Thoracic aorta (tissue), 2 donors: ENCODE measurements at places on chromosomes 13 and 19.

DNA sequence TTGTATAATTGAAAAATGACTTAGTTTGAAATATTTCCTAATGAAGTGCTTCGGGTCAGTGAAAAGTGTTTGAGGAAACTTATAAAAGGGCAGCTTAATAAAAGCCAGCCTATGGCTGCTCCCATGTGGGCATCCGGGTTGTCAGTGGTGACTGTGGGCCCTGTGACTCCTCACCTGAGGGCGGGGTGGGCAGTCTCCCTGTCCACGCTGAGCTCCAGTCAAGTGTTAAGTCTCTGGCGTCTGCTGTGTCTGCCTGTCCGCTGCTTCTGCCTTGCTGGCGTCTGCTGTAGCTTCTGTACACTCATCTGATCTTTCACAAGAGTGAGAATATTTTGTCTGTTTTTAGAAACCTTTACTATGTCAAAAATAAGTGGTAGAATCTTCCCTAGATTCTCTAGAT, 7.1 kb downstream of the LAMP1 start:
- no peak for DNase-seq

GRCh38 chr19:18857223-18857622, 25.5 kb downstream of the UPF1 start:
- DNase-seq, result no peak

GRCh38 chr13:105660561-105660960, 874.9 kb downstream of the EFNB2 start:
- no peak for DNase-seq

- DNase-seq, result no peak
Measured at GRCh38 chr13:87678372-87678752, 7.2 kb downstream of the SLITRK5 start.

- DNase-seq, result no peak
Measured at GRCh38 chr13:80755910-80756309, 415.0 kb upstream of the SPRY2 start.

GRCh38 chr19:34134190-34135053, 37.9 kb upstream of the LSM14A start:
- peak; percentile 22 for DNase-seq

GRCh38 chr19:33284146-33284643, 18.1 kb downstream of the CEBPA start:
- DNase-seq, result no peak

- DNase-seq, result no peak
Measured at GRCh38 chr13:46995874-46996273, 99.0 kb upstream of the HTR2A start.

DNA sequence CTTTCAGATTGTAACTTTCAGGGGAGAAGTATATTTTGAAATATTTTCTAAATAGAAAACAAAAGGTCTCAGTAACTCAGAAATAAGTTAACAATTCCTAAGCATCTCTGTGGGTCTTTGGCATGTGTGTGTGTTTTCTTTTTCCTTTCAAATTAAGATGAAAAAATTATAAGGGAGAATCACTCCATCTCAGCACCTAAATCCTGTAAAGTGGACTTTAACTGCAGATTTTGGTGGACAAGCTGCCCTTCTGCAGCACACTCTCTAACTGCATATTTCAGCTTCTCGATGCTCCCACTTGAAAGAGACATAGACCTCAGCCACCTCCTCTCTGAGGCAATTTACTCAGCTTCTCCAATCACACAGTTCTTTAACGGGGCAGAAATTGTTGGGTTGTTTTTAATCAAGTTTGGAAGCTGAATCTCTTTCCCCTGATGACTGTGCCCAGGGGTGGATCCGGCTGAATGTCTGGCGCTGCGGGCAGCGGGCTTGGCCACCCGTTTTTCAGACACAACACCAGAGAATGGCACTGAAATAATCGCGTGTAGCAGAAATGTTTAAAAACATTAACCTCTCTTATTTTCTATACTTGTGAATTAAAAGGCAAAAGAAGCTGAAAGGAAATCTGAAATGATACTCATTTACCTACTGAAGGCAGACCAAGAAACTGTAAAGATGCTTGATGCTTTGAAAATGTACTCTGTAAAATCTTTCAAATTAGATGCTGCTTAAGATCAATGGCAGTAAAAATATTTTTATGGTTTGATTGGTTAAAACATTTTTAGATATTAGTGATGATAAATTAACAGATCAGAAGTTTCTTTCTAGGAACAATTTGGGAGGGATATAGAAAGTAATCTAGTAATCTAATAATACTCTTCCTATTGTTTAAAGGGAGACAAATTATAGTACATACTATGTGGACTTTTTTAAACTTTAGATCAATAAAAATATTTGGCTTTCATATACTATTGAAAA, 12.4 kb downstream of the ZIC2 start:
- no peak for DNase-seq

GRCh38 chr13:74870865-74871264, 611.1 kb downstream of the TBC1D4 start:
- no peak for DNase-seq

DNA sequence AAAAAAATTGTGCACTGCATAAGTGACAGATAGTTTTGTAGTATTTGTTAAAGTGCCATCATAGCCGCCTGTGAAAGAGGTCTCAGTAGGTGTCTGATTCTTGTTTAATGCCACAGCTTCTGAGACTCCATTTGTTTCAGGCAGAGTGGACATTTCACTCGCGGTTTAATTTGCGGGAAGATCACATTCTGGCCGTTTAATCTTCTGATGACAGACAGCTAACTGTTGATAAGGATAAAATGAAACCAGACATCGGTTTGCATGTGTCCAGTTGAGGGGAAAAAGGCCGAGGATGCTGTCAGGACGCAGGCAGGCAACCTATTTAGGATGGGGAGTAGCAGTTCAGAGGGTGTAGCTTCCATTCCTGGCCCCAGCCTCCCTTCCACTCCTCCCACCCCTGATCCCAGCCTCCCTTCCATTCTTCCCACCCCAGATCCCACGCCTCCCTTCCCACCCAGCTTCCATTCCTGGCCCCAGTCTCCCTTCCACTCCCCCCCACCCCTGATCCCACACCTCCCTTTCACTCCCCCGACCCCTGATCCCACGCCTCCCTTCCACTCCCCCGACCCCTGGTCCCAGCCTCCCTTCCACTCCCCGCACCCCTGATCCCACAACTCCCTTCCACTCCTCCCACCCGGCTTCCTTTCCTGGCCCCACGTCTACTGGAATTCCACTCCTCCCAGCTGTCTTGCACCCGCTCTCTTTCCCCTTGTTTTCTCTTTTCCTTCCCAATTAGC, 23.8 kb downstream of the ATP11A start:
- no peak for DNase-seq

DNA sequence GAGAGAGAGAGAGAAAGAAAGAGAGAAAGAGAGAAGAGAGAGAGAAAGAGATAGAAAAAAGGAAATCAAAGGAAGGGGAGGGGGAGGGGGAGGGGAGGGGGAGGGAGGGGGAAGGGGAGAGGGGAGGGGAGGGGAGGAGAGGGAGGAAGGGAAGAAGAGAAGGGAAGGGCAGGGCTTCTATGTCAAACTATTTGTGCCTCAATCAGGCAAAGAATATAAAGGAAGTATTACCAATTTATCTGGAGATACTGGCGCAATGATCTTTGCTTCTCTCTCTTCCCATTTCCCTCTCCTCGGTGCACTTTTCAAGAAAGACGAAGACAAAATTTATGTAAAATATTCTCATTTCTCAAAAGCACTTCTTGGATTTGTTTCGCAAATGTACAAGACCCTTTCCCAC, 9.3 kb upstream of the INSR start:
- DNase-seq, result no peak

GRCh38 chr13:32883474-32883873, 132.7 kb upstream of the KL start:
- DNase-seq, result no peak

DNA sequence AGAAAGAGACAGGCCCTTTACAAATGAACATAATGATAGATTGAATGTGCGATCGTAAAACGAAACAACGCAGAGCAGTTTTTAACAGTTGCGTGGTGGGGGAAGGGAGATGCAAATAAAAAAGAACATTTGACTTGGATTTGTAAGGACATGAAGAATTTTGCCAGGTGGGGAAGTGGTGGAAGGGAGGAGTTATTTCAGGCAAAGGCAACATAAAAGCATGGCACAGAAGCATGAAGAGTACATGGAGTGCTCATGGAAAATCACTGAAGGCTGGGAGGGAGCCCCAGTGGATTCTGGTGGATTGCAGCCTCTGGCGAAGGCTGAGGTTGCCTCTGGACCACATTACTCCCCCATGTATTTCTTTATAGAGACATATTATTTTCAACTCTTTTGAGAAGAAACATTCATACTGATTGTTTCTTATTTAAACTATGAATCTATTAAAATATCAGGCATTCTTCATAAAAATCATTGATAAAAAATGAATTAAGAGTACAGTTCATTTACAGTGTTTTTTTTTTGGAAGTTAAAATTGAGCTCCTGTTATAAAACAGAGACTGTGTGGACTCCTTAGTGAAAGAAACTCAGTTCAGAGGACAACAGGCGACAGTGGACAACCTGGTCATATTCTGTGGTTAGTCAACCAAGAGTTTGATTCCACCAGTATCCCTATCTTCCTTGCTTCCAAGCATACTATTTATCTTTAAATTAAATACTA, 57.5 kb downstream of the STARD13 start:
- no peak for DNase-seq

GRCh38 chr19:39497996-39498797, 550 bp upstream of the DLL3 start:
- DNase-seq, result no peak

GRCh38 chr19:1606138-1606651, 933 bp upstream of the UQCR11 start:
- no peak for DNase-seq

DNA sequence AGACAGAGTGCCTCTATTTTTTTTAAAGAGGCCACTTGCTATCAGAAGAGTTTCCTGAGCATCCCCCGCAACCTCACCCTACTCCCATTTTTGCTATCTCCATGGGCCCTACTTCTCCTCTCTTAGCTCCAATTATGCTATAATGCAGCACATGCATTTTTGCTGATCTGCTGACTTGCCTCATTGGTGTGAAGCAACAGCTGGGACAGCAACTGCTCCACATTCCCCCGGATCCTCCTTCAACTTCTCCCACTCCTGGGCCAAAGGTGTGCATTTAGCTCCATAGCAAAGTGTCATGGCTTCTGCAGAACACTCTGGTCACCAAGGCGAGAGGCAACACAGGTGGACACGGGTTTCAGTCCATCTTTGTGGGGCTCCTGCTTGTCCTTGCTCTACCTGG, 56.7 kb upstream of the USP29 start:
- DNase-seq, result no peak

DNA sequence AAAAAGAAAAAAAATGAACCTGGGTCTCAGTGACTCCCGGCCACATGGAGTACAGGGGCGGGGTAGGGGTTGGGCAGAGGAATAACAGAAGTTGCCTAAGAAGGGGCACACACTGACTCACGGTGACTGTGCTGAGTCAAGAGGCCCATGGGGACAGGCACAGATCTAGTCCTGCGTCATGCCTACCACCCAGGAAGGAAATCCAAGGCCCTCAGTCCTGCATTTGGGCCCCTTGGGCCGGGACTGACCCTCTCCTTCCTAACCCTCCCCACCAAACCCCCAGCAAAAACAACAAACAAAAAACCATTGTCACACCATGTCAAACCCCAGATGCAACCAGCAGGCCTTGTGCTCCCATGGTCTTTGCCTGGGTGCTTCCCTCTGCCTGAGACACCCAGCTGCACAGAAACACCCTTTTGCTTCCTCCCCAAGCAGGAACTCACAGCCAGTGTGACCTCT, 9.6 kb upstream of the NOTCH3 start:
- DNase-seq, result peak; percentile 85

DNA sequence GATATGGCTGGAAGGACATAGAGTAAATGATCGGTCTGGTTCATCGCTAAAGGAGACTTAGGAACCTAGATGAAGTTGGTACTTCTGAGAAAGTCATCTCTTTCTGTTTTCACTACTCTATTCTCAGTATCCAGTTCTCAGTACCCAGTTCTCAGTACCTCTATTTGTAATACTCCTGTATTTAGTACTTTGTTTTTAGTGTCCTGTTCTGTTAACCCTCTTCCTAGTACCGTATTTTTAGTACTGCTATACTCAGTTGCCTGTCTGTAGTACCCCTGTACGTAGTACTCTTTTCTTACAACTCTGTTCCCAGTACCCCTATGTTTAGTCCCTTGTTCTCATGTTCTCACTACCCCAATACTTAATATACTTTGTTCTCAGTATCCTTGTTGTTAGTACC, 1.2 kb downstream of the RFXAP start:
- DNase-seq, result no peak

DNA sequence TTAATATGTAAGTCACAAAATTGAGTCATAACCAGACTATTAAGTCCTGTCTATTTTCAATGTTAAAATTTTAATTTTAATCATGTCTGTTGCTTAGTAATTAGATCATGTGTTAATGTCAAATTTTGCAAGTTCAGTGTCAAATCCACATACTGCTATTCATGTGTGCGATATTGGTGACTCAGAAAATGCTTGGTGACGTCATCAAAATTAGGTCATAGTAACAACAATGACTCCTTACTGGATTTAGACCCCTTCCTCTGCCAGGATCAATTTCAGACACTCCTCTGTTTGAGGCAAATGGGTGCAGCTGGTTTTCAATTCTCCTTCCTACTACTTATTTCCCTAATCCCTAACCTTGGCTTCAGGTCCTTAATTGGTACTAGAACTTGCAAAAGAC, 1394.3 kb upstream of the SLC10A2 start:
- DNase-seq, result no peak

DNA sequence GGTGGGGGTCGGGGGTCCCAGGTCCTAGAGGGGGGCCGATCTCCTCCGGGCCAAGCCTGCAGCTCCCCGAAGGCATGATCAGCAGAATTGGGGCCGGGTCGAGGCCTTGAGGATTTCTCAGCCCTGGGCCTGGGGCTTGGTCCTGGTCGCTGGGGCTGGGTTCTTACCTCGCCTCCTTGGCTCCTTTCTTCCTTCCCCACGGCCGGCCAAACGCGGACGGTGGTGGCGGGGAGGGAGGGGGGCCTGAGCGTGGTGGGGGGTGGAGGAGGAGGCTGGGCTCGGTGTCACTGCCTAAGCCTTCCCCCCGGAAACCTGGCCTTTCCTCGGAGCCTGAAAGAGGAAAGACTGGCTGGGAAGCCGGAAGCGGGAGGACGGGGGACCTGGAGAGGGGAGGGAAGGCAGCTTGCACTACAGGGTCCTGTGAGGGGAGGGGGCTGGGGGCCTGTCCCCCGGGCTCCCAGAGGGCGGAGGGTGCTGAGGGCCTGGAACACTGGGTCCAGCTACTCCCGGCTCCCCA, at the start of gene ZNF579:
Gene ZNF579, minus strand, starts transcription at position 221 of the 517 bp plus-strand sequence. CDS start 1,209 bp downstream, outside the sequence.
- peak; percentile 40 for DNase-seq

GRCh38 chr13:40152145-40152544, 496.7 kb downstream of the COG6 start:
- DNase-seq, result peak; percentile 19

- DNase-seq, result no peak
Measured at GRCh38 chr13:47478985-47479384, 522.1 kb downstream of the SUCLA2 start.

- DNase-seq, result no peak
Measured at GRCh38 chr13:25064396-25064795, 31.5 kb upstream of the PABPC3 start.

GRCh38 chr13:104106705-104107393, 1040.6 kb upstream of the SLC10A2 start:
- no peak for DNase-seq
